ENCODE measurements at places on chromosomes 7 and 10.

DNA sequence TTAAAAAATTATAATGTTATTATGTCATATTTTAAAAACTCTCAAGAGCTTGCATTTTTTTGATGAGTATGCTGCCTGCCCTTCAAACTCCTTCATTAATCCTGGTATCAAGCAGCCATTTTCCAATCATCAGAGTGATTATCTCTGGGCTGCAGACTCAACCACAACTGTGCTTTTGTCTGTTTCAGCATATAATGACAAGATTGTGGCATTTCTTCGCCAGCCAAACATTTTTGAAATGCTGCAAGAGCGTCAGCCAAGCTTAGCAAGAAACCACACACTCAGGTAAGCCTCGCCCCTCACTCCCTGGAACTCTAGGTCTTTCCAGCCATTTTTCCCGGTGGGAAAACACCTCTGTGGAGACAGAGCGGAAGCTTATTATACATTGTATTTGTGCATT is 90.0 kb upstream of the STK17A start:
- no peak for DNase-seq

GRCh38 chr7:36456548-36456947 is 66.9 kb downstream of the ANLN start:
- no peak for DNase-seq

GRCh38 chr10:53108317-53108934 is 335.8 kb upstream of the MBL2 start:
- no peak for DNase-seq

DNA sequence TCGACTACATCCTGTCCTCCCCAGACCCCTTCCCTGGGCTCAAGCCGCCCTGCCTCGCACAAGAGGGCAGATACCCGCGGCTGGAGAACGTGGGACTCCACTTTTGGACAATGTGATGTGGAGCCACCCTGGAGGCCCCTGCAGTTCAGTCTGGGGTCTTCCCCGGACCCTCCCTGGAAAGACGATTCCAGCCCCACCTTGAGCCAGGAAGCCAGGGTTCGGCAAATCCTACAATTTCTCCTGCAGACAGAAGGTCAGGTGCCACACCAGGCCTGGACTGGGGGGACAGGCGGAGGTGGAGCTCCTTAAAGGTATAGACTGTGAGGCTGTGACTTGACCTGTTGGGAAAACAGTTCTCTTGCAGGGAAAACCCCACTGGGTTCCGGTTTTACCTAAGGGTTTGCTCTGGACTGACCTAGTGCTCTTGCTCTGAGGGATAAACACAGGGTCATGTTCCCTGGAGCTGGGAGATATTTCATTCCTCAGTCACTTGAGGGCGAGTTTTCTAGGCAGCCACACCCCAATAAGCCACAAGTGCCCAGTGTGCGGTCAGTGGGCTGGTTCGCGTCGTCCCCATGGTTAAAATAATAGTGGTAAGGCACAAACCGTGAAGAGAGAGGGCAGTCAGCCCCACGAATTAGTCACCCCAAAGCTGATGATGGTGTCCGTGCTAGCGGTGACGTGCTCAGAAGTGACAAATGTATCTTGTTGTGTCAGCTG is 1.6 kb downstream of the FOXL3 start:
- no peak for DNase-seq

- DNase-seq, result no peak
Measured at GRCh38 chr10:62087329-62087728, 181.3 kb downstream of the RTKN2 start.

DNA sequence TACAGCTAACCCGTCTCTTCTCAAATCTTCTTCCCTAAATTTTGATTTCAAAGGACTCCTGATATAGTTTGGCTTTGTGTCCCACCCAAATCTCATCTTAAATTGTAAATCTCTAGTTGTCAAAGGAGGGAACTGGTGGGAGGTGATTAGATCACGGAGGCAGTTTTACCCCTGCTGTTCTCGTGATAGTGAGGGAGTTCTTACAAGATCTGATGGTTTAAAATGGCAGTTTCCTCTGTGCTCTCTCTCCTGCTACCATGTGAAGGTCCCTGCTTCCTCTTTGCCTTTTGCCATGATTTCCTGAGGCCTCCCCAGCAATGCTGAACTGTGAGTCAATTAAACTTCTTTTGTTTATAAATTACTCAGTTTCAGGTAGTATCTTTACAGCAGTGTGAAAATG is 269.3 kb downstream of the POLR1F start:
- no peak for DNase-seq

DNA sequence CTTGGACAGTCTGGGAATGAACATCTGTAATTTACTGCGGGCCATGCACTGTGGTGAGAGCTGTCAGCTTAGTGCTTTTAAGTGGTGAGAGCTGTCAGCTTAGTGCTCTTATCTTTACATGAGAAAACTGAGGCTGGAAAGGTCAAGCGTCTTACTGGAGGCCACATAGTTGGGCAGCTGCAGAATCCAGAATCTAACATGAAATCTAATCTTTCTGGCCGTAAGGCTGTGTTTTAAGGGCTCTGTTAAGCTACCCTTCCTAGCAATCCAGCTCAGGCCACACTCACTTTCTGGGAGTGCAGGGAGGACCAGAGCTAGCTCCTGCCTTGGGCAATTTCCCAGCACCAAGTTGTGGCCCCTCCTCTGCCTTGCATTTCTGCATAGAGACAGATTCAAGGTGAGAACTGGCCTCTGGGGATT is 70.2 kb downstream of the SORCS3 start:
- DNase-seq, result no peak
